IMR-90 (cell line): ENCODE measurements at places on chromosomes 2 and 18. TPM values are rescaled to one million over a fixed set of nuclear protein-coding genes. Genes with fewer than 3 reads are reported as not detected.

- H3K4me1 ChIP-seq, result no peaks in the 10 kb centered on the region
- no peak overlapping the region for H3K4me3 ChIP-seq
- peaks cover 50% of the 10 kb centered on the region for H3K27me3 ChIP-seq
- no peak for DNase-seq
These were observed 107.3 kb downstream of the DYSF start for GRCh38 chr2:71560638-71561011.

DNA sequence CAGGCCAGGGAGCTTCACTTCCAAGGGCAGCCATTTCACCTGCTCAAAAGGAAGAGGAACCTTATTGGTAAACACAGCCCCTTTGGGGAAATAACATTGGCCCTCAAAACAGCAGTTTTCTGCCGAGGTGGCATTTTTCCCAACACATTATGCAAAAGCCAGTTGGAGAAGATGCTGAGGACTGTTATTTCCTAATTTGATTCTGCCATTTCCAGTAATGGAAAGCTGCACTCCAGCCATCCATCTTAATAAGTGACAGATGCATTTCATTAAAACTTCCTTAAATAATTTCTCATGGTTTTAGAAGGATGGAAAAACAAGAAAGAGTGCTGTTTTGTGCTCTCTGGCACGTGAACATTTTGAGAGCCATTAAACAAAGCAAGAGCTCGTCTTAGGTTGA, 55.9 kb upstream of the ALK start:
- no peak overlapping the region for H3K4me3 ChIP-seq
- H3K27me3 ChIP-seq, result no peaks in the 10 kb centered on the region
- H3K36me3 ChIP-seq, result no peaks in the 10 kb centered on the region
- H3K4me1 ChIP-seq, result no peaks in the 10 kb centered on the region
- DNase-seq, result no peak

DNA sequence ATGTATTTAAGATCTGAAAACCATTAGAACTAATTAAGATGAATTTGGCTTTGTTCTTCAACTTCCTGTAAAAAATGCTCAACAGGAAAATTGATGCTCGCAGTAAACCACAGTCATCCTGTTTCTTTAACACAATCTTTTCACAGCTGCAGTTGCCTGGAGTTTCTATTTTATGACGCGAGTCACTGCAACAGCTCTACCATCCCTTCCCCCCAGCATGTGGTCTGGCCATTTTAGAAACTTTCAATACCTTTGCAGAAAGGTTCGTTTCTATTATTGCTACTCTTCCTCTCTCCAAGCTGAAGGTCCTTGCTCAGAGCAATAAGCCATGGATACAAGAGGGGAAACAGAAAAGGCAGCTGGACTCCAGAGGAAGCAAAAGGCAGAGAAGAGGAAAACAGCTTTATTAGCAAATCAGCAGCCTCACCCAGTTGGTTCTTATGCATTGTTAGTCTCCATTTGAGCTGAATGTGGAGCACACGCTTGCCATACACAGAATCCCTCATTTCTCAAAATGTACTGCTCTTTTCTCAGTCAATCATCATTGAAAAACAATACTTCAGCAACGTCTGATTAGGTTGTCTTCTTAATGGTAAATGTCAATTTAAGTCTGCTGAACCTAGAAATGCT, 3.9 kb downstream of the WIPF1 start:
- H3K36me3 ChIP-seq, result no peaks in the 10 kb centered on the region
- peak overlapping the region; percentile 60; the same call in 1 of the 2 replicates for H3K27ac ChIP-seq
- peaks cover 18% of the 10 kb centered on the region for H3K4me1 ChIP-seq
- no peak overlapping the region for H3K4me3 ChIP-seq
- no peaks in the 10 kb centered on the region for H3K27me3 ChIP-seq

DNA sequence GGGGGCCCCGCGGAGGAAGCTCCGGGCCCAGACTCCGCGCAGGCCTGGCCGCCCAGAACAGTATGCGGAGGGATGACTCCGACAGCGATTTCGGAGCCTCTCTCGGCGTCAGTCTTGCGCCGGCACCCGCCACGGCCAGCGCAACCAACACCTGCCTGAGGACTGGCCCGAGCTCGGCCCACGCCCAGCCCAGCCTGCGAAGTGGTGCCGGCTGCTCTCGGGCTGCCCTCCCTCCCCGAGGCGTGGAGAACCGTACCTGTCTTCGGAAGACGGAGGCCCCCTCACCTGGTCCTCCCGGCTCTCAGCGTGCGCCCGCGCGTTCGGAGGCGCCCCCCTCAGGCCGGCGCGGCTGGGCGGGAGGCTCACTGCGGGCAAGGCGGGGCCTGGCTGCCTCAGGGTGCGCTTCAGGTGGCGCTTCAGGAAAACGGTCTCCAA, at the start of gene M1AP:
Gene M1AP (minus strand): TSS at position 322 of the 435 bp plus-strand sequence. CDS start 8,055 bp downstream, outside the sequence.
- no peak for DNase-seq
- no peaks in the 10 kb centered on the region for H3K4me1 ChIP-seq
- H3K27me3 ChIP-seq, result peaks cover 32% of the 10 kb centered on the region
- no peak within 1 kb of the TSS for H3K27ac ChIP-seq
- no peaks in the 10 kb centered on the region for H3K36me3 ChIP-seq

GRCh38 chr2:197538412-197538811, 22.5 kb downstream of the MOB4 start:
- no peak overlapping the region for H3K4me3 ChIP-seq
- H3K27me3 ChIP-seq, result no peaks in the 10 kb centered on the region
- H3K36me3 ChIP-seq, result peaks cover 25% of the 10 kb centered on the region
- peak; percentile 33 for DNase-seq

DNA sequence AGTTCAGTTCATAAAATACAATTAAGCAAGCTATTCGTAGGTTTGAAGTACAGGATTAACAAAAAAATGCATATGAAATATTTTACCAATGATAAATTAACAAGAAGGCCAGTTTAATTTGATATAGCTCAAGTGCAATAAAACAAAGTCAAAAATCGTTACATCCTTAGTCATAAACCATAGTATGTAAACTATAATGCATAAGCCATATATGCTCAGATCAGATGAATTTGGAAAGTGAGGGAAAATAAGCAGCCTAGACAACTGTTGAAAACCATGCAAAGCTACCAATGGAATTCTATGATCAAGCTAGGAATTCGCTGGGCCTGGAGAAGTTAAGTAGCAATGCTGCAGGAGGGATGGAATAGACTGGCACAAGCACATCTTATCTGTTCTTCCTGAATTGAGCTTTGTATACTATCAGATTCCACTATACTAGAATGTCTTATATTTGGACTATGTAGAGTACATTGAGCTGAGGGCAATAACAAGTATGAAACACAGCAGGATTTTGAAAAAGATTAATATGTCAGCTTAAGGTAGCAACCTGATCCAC, 682.0 kb downstream of the IRS1 start:
- no peaks in the 10 kb centered on the region for H3K36me3 ChIP-seq
- peak overlapping the region; percentile 92 for H3K27ac ChIP-seq
- DNase-seq, result peak; percentile 66

DNA sequence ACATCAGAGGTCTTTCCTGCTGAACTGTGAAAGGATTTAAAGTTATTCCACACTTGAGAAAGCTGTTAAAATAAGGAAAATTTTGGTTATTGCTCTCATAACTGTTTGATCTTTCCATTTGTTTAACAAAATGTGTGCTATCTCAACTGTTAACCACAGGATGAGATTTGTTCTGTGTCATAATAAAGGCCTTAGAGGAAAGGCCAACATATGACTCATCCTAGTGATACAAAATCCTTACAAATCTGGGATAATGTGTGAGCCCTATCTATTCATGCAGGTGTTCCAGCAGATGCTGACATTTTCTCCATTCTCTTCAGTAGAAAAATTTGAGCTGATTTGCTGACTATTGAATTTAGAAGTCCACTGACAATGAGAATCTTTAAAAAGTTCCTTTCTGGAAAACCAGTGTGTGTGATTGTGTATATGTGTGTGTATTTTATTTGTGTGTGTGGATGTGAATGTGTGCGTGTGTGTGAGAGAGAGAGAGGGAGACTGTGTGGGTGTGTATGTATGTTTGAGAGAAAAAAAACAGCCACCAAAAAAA, 1111.9 kb upstream of the GYPC start:
- no peak overlapping the region for H3K27ac ChIP-seq
- no peaks in the 10 kb centered on the region for H3K27me3 ChIP-seq
- H3K4me1 ChIP-seq, result no peaks in the 10 kb centered on the region
- DNase-seq, result no peak
- no peak overlapping the region for H3K4me3 ChIP-seq
- no peaks in the 10 kb centered on the region for H3K36me3 ChIP-seq

DNA sequence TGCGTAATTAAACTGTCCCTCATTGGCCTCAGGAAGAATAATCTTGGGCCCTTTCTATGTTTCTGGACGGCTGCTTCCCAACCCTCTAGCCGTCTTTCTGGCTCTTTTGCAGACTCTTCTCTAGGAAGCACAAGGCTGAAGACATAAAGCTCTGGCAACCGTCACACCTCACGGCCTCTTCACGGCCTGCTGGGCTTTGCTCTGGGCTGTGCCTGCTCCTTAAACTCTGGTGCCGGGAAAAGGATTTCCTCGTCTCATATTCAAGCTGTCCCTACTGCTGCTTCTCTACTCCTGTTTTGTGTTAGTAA, 36.0 kb upstream of the WIPF1 start:
- no peak overlapping the region for H3K27ac ChIP-seq
- peaks cover 17% of the 10 kb centered on the region for H3K4me1 ChIP-seq
- no peaks in the 10 kb centered on the region; the same call in 1 of the 2 replicates for H3K36me3 ChIP-seq
- no peaks in the 10 kb centered on the region for H3K27me3 ChIP-seq
- no peak overlapping the region for H3K4me3 ChIP-seq

GRCh38 chr2:221559991-221560390, 12.1 kb downstream of the EPHA4 start:
- H3K27me3 ChIP-seq, result no peaks in the 10 kb centered on the region
- H3K36me3 ChIP-seq, result peaks cover 14% of the 10 kb centered on the region
- no peak overlapping the region for H3K27ac ChIP-seq
- DNase-seq, result no peak

DNA sequence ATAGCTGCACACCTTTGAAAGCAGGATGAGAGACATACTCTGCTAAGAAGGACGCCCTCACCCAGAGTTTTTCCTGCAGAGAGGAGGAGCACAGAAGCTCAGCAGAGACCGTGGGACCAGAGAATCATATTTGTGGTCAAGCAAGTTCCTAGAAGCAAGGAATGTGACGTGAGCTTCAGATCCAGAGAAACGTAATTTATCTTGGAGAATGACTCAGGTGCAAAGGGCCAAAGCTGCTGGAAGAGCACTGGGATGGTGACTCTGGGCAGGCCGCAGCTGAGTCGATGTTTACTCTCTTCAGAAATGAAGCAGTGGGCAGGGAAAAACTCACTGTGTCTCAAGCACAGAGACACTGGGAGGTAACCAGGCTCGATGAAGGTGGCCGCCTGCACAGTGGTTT, 50.1 kb upstream of the IGFBP2 start:
- H3K27ac ChIP-seq, result no peak overlapping the region
- H3K36me3 ChIP-seq, result no peaks in the 10 kb centered on the region

DNA sequence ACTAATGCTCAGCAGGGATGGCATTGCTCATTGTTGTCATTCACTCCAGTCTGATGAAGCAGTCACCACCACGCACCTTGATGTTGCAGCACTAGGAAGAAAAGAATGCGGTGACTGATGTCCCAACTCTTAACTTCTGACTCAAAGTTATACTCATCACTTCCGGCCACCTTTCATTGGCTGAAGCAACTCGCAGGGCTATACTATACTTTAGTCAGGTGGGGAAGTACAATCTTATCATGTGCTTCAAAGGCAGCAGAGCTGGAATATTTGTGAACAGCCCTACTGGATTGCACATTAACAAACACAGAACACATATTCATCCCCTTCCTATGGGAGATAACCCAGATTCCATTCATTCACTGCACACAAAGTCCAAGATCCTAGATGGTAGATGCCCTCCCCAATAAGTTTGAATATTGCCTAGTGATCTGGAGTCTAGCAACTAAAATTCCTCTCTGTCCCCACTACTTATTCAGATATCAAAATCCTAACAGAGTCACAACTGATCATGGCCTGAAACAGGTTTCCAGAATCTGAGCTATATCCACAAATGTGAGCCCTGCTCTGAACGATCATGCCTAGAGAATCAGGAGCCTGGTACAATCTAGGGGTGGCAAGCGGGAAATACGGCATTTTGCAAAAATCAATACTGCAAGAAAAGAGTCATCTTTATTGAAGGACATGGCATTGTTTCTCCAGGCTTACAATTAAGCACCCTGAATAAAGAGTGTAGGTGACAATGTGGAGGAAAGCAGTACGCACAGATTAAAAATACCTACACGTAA, 3.4 kb upstream of the SPATS2L start:
- DNase-seq, result peak; percentile 88
- H3K36me3 ChIP-seq, result no peaks in the 10 kb centered on the region
- no peaks in the 10 kb centered on the region for H3K27me3 ChIP-seq
- no peak overlapping the region for H3K4me3 ChIP-seq

- no peaks in the 10 kb centered on the region for H3K27me3 ChIP-seq
- no peak overlapping the region for H3K27ac ChIP-seq
- H3K4me1 ChIP-seq, result peaks cover 62% of the 10 kb centered on the region
- peaks cover 2% of the 10 kb centered on the region; the same call in 1 of the 2 replicates for H3K36me3 ChIP-seq
- H3K4me3 ChIP-seq, result no peak overlapping the region
These were observed 13.3 kb downstream of the HK2 start for GRCh38 chr2:74847070-74847858.

DNA sequence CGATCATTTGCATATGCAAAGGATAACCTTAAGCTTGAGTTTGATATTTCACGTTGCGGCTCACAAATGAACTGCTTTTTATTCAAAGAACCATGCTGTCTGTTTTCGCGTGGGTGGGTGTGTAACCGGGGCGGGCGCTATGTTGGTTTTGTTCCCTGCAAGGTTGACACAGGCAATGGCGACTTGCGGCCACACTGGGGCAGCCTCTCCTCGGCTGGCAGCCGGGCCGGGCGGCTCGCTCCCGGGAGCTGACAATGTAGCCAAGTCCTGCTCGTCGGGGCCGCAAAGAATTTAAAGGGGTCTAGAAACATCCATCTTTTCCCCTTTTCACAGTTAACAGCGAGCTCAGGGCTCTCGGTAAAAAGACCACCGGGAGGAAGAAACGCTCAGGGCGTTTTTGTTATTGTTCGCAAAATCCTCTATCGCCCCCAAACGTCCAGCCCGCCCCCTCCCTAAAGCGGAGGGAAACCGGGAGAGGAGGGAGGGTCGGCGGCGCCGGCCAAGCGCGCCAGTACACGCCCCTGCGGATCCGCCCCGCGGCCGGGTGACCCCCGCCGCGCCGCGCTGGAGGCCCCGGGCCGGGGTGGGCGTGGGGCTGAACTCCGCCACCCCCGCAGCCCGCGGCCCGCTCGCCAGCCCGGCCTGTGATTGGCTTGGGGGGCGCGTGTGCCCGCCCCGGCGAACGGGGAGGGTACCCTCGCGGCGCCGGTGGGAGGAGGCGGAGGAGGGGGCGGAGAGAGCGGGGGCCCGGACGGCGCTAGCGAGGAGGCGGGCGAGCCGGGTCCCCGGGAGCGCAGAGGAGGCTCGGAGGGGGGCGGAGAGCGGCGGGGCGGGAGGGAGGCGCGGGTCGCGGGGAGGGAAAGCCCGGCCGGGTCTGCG, at the start of gene NEDD4L:
Gene NEDD4L (plus strand): TSS at position 736 of the 879 bp plus-strand sequence. CDS start 435 bp downstream, outside the sequence.
- peak within 1 kb of the TSS; percentile 58 for H3K27ac ChIP-seq
- peaks cover 2% of the 10 kb centered on the region for H3K27me3 ChIP-seq
- peak within 1 kb of the TSS; percentile 79 for H3K4me3 ChIP-seq
- DNase-seq, result peak; percentile 83
- peaks cover 5% of the 10 kb centered on the region for H3K4me1 ChIP-seq

- H3K4me1 ChIP-seq, result no peaks in the 10 kb centered on the region
- H3K27ac ChIP-seq, result no peak overlapping the region
- peaks cover 22% of the 10 kb centered on the region for H3K27me3 ChIP-seq
These were observed 173.8 kb downstream of the ICOS start for GRCh38 chr2:204110338-204110741.

Gene ABCG5
- polyA plus RNA-seq, result not detected in 2 replicates

Gene MC4R
- polyA plus RNA-seq, result 0.09 and 0.14 TPM in 2 replicates

Gene DSC2
- polyA plus RNA-seq, result not detected in 2 replicates
